Kidney (tissue), 22 donors: ENCODE measurements at places on chromosomes 7 and 10. TPM values are rescaled to one million over a fixed set of nuclear protein-coding genes. Genes with fewer than 3 reads are reported as not detected.

NEUROG3 gene
- not detected for polyA plus RNA-seq

TEX36 gene
- not detected for polyA plus RNA-seq

PRKG1 gene
- polyA plus RNA-seq: 3.6 TPM

LZTS2 gene
- polyA plus RNA-seq: 47.3 TPM

OR13A1 gene
- not detected for polyA plus RNA-seq

CRHR2 gene
- polyA plus RNA-seq: not detected

EXOC6 gene
- 9.5 TPM for polyA plus RNA-seq

MMRN2 gene
- polyA plus RNA-seq: 19.9 TPM

CAMK1D gene
- polyA plus RNA-seq: 1.1 TPM

TMEM184A gene
- 6.8 TPM for polyA plus RNA-seq

UTF1 gene
- not detected for polyA plus RNA-seq

PDE1C gene
- polyA plus RNA-seq: 3.3 TPM

KEL gene
- 0.39 TPM for polyA plus RNA-seq

ASB15 gene
- polyA plus RNA-seq: 1.8 TPM

TMEM273 gene
- polyA plus RNA-seq: 3.2 TPM

VPS41 gene
- polyA plus RNA-seq: 21.8 TPM

DNA sequence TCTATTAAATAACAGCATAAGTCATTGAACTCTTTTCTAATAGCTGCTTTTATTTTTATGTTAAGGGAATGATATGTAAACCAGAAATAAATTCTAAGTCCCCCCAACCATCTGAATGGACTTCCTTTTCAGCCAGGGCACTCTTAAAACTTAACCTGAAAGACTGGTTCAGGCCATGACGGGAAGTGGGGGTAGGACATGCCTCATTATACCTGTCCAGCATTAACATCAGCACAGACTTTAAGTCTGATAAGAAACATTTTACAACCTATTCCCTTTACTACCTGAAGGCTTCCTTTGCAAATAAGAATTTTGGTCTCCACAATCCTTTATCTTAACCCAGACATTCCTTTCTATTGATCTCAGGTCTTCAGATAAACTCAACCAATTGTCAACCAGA lies 56.0 kb upstream of the CYP2C18 start:
- H3K4me3 ChIP-seq: no peak overlapping the region
- H3K27ac ChIP-seq: no peak overlapping the region
- no peaks in the 10 kb centered on the region for H3K4me1 ChIP-seq
- H3K27me3 ChIP-seq: no peaks in the 10 kb centered on the region
- DNase-seq: no peak

DNA sequence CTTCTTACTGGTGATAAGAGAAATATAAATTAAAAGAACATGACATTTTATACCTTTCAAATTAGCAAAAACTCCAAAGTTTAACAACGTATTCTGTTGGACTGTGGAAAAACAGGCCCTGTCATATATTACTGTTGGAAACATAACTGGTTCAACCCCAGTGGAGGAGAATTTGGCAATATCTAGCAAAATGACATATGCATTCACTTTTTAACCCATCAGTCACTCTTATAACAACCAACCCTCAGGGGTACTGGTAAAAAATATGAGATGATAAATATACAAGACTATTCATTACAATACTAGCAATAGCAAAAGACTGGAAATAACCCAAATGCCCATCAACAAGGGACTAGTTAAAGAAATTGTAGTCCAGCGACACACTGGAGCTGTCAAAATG lies 22.9 kb upstream of the NEBL start:
- no peaks in the 10 kb centered on the region for H3K4me1 ChIP-seq
- no peak for DNase-seq
- no peaks in the 10 kb centered on the region for H3K36me3 ChIP-seq
- H3K27me3 ChIP-seq: no peaks in the 10 kb centered on the region

GRCh38 chr7:27205325-27206280 lies 5.7 kb upstream of the HOXA13 start:
- peak; percentile 36 for DNase-seq
- no peak overlapping the region for H3K4me3 ChIP-seq
- peaks cover 3% of the 10 kb centered on the region for H3K4me1 ChIP-seq
- peaks cover 86% of the 10 kb centered on the region for H3K27me3 ChIP-seq
- no peak overlapping the region for H3K27ac ChIP-seq
- no peaks in the 10 kb centered on the region for H3K36me3 ChIP-seq

GRCh38 chr7:20444030-20444800 lies 113.5 kb downstream of the ITGB8 start:
- no peaks in the 10 kb centered on the region for H3K27me3 ChIP-seq
- no peak overlapping the region for H3K4me3 ChIP-seq
- H3K36me3 ChIP-seq: no peaks in the 10 kb centered on the region
- peak overlapping the region; percentile 32 for H3K27ac ChIP-seq
- H3K4me1 ChIP-seq: no peaks in the 10 kb centered on the region
- no peak for DNase-seq

DNA sequence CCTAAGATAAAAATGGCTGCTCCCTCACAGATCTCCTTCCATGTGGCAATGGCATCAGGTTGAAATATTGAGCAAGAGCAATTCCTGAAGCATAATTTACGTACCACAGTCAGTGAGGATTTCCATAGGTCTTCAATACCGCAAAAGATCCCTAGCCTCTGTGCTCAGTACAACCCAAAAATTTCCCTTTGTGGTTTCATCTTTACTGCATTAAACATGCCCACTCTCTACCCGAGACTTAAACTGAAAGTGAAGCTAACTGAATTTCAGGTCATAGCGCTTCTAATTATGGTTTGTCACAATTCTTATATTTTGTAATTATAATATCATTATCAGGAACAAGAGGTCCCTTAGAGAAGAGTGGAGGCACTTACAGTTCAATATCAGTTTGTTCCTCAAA lies 1071.1 kb downstream of the XPNPEP1 start:
- H3K27me3 ChIP-seq: no peaks in the 10 kb centered on the region
- DNase-seq: no peak
- no peak overlapping the region for H3K4me3 ChIP-seq
- H3K27ac ChIP-seq: no peak overlapping the region
- H3K4me1 ChIP-seq: no peaks in the 10 kb centered on the region

DNA sequence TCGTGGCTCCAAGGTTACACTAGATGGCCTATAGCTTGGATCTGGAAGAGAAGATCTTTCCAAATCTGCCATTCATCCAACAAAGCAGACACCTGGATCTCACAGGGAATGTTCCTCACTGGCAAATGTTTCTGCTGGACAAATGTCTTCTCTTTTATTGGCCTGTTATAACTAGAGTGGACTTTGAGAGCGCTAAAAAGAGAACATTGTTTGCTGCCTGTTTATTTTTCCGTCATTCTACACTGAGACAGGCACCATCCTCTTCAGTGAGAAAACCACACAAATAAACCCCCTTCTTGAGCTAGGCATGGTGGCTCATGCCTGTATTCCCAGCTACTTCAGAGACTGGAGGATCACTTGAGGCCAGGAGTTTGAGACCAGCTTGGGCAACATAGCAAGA lies 206.9 kb downstream of the CREB5 start:
- H3K4me3 ChIP-seq: no peak overlapping the region
- H3K27ac ChIP-seq: no peak overlapping the region
- no peak for DNase-seq
- H3K27me3 ChIP-seq: no peaks in the 10 kb centered on the region

GRCh38 chr7:127151379-127151778 lies 101.4 kb downstream of the GRM8 start:
- H3K27ac ChIP-seq: no peak overlapping the region
- no peaks in the 10 kb centered on the region for H3K27me3 ChIP-seq
- no peaks in the 10 kb centered on the region for H3K4me1 ChIP-seq
- H3K4me3 ChIP-seq: no peak overlapping the region

DNA sequence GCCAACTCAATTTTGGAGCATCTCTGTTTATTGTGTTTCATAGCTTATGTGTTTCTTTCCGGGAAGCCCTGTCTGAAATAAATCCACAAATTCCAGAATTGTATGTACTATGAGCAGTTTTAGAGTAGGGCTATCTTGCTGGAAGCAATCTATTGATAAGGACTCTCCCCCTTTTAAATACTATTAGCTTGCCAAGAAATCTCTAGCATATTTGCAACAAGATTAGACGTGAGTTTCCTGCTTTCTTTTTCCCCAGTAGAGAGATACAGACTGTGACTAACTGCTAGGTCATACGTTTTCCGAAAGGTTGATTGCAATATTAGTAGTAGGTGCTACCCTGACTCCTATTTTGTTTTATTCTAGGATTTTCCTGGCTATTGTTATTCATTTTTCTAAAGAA lies 277.0 kb downstream of the MALRD1 start:
- no peaks in the 10 kb centered on the region for H3K36me3 ChIP-seq
- no peaks in the 10 kb centered on the region for H3K4me1 ChIP-seq
- H3K4me3 ChIP-seq: no peak overlapping the region
- DNase-seq: no peak

GRCh38 chr10:95035332-95036295 lies 33.7 kb downstream of the CYP2C8 start:
- no peaks in the 10 kb centered on the region for H3K27me3 ChIP-seq
- no peaks in the 10 kb centered on the region for H3K4me1 ChIP-seq
- peak; percentile 18 for DNase-seq
- no peak overlapping the region for H3K4me3 ChIP-seq

DNA sequence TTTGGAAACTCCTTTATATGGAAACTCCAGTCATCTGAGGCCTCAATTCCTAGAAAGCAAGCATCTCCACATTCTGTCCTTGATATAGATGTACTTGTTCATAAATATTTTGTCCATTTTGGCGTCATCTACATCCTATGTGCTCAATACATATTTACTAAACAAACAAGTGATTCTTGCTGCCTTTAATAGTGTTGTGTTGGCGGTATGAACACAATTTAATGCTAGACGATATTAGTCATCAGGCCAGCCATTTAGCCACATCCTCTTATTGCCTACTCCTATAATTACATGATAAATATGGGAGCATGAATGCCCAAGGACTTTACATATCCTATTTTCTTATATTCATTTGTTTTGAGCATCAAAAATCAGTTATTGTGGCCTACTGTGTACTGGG lies 18.5 kb upstream of the IFRD1 start:
- H3K4me1 ChIP-seq: no peaks in the 10 kb centered on the region
- H3K27me3 ChIP-seq: no peaks in the 10 kb centered on the region
- no peak overlapping the region for H3K4me3 ChIP-seq
- no peaks in the 10 kb centered on the region for H3K36me3 ChIP-seq

GRCh38 chr7:103686064-103686463 lies 240.1 kb upstream of the SLC26A5 start:
- no peaks in the 10 kb centered on the region for H3K4me1 ChIP-seq
- H3K27ac ChIP-seq: no peak overlapping the region
- DNase-seq: no peak
- no peaks in the 10 kb centered on the region for H3K36me3 ChIP-seq
- H3K4me3 ChIP-seq: no peak overlapping the region

- H3K27ac ChIP-seq: no peak overlapping the region
- no peaks in the 10 kb centered on the region for H3K4me1 ChIP-seq
- no peaks in the 10 kb centered on the region for H3K27me3 ChIP-seq
- no peaks in the 10 kb centered on the region for H3K36me3 ChIP-seq
- DNase-seq: no peak
- H3K4me3 ChIP-seq: no peak overlapping the region
These were observed 126.3 kb downstream of the WDR37 start for GRCh38 chr10:1182280-1183032.

DNA sequence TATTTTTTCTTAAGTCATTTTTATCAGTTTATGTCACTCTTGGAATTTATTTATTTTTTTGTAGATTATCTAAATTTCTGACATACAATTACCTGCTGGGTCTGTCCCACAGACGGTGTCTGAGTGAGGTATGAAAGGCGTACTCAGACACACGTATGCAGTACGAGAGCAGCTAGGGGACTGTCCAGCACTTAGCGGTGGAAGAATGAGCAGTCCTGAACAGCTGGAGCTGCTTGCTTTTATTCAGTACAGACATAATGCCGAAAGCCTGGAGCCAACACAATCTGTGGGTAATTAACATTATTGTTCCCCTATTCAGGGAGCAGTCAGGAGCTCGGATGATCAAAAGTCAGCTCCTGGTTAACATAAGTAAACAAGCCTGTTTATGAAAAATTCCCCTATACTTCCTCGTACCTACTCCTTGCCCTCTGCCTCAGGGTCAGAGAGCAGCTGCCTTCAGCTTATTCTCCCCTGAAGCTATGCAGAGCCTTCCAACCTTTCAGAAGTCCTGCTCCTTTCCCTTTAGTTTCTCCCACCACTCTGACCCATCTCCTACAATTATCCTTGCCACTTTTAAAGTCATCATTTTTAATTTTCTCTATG lies 488.0 kb upstream of the POM121L12 start:
- no peak overlapping the region for H3K27ac ChIP-seq
- no peaks in the 10 kb centered on the region for H3K27me3 ChIP-seq
- no peak for DNase-seq

DNA sequence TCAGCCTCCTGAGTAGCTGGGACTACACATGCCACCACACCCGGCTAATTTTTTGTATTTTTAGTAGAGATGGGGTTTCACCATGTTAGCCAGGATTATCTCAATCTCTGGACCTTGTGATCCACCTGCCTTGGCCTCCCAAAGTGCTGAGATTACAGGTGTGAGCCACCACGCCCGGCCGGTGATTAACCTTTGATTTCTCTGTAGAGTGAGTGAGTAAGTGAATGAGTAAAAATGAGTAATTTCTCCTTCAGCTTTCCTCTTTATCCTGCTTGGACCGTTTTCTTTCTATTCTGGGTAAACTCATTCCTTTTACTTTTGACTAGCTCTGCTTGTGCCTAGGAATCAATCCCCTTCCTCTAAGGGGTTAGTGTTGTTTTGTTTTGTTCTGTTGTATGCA lies 36.8 kb downstream of the ST7 start:
- no peaks in the 10 kb centered on the region for H3K4me1 ChIP-seq
- DNase-seq: no peak
- no peak overlapping the region for H3K4me3 ChIP-seq
- no peak overlapping the region for H3K27ac ChIP-seq
- no peaks in the 10 kb centered on the region for H3K36me3 ChIP-seq
- H3K27me3 ChIP-seq: no peaks in the 10 kb centered on the region

- no peaks in the 10 kb centered on the region for H3K4me1 ChIP-seq
- H3K36me3 ChIP-seq: no peaks in the 10 kb centered on the region
- H3K27ac ChIP-seq: no peak overlapping the region
- H3K4me3 ChIP-seq: no peak overlapping the region
- no peaks in the 10 kb centered on the region for H3K27me3 ChIP-seq
- peak; percentile 84 for DNase-seq
These were observed 1.2 kb downstream of the FLNC start for GRCh38 chr7:128831178-128831993.

DNA sequence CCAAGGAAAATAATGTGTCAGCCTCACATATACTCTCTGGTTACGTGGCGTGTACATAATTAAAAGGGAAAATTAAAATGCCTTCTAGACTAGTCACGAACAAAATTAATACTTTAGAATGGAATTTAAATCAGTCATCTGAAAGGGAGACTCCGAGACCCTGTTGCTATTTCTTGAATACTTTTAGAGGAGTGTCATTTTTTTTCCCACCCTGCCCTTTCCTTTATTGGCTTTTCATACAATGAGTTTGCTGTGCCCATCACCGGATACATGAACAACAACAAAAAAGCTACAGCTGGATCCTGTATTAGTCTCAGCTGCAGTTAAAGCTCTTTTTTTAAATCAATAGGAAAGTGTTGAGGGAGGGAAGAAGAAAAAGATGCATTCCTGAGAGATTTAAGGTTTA lies 20.1 kb downstream of the CYTH3 start:
- H3K36me3 ChIP-seq: no peaks in the 10 kb centered on the region
- H3K4me3 ChIP-seq: no peak overlapping the region
- DNase-seq: no peak
- no peaks in the 10 kb centered on the region for H3K4me1 ChIP-seq
